SK-N-SH (cell line): ENCODE measurements at places on chromosomes 4 and X.

DNA sequence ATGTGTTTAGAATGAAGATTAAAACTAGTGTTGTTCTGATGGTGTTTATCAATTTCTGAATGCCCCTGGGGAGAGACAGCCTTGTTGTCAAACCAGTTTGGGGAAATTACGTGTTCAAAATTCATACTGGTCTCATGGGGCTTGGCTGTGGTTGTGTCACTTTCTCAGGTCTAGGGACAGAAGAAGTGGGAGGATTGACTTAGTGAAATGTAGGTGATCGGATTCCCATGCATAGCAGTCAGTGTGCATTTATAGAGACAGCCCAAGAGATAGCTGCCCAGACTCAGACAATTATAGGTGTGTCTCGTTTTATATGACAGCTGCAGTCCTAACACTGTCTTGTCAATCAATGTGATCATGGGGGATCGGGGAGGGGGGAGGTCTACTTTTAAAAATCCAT is 94.4 kb upstream of the CLCN4 start:
- DNase-seq: no peak

DNA sequence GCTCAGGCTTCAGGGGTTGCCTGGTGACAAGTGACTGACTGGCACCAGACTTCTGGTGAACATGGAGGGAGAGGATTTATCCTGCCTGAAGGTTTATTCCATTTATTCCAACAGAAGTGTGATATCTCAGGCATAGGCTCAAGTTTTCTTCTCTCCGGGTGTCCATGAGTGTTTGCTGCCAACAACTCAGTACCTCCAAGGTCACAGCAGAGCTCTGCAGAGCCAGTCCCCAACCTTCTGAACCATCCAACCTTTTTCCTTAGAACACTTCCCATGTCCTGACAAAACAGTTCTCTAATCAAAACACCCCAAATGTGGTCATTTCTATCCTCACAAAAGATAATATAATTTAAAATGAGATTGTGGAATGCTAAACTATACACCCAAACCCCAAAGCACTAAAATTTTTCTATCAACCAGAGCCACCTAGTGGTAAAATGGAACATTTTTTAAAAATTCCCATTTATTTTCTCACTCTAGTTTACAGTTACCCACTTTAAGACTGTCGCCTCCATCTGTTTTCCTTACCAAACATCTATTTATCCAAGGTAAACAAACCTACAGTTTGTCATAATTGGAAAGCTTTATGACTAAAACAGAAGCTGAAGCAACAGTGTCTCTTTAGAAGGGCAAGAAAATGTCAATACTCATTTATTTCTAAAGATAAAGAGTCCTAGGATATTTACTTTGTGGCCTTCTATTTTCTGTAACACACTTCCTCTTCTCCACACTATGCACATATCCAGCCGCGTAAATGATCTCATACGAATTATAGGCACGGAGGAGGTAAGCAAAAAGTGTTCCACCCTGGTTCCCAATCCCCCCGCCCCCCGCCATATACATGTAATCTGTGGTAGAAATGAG is 39.5 kb downstream of the TMEM154 start:
- peak; percentile 42 for DNase-seq

DNA sequence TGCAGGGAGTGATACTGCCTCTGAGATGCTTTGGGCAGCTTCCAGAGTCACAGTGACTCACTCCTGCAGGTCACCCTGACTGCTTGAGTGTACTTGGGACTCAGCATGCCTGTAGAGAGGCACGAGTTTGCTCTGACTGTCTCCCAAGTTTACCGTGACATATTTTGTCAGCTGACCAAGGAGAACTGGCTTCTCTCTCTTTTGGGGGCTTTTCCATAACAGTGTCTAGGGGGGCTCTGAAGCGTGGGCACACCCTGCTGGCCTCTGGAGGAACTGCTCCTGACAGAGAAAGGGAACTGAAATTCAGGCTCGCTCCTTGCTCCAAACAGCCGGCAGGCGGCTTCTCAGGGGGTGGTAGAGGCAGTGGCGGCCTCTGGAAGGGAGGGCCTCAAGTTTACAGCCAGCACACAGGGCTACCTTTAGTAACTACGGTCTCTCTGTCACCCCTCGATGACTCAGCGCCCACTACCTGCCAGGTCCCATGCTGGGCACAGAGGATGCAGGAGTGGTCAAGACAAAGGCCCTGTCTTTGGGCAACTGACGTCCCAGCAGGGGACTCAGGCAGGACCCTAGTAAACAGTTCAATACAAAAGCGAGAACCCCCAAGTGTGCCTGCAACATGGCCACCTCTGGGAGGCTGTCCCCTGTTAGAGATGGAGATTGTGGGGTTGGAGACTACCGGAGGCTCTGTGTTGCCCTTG is 17.8 kb downstream of the ZNF185 start:
- peak; percentile 77 for DNase-seq

DNA sequence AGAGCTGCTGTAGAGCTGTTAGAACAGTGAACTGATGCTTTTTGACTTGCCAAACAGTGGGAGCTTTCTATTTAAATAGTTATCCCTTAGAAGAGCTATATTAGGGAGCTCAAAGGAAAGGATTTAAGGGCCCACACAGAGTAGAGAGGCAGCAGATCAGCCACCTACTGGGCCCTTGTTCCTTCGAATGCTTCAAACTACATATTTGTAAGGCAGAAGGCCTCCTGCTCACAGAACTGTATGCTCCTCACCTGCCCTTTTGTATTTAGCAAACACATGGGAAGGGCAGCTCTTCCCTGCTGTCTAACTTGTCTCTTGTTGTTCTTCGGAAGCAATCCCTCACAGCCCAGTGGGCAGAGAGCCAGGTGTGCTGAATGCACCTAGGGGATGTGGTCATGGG is 38.0 kb downstream of the IL1RAPL1 start:
- DNase-seq: no peak

GRCh38 chrX:101078716-101079598 is at the start of gene TMEM35A:
TSS of gene TMEM35A (plus strand) at chrX:101078879. CDS start at chrX:101079003, 124 bp downstream.
- DNase-seq: peak; percentile 54

DNA sequence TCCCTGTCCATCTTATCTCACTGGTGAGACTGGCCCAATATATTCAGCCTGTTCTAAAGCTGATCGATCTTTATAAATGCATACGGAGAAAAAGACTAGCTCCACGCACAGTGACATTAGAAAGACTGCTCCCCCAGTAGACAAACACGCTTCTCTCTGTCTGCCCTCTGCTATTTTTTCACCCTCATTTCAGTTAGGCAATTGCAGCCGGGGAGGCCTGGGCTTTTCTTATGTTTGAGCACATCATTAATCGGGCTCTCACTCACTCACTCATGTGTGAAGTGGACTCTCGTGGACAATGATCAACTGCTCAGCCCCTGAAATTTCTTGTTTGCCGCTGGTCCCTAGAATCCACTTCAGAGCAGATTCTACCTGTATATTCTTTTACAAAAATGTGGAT is 824.7 kb upstream of the TENM3 start:
- DNase-seq: no peak

DNA sequence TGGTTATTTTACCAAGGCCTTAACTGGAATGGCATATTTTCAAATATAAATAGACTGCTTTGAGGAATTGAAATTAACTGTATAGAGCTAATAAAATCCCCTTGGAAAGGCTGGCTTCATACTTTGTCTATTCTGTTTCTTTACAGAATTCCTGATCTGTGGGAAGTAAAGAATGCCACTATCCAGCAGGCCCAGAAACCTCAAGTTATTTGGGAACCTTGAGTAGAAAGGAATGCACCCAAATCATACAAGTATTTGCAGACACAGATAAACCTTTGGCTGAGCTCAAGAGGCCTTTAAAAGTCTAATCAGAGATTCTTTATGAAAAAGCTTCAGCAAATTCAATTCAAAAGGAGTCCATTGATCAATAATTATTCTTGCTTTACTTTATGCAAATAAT is 975.7 kb upstream of the PABPC4L start:
- DNase-seq: no peak

DNA sequence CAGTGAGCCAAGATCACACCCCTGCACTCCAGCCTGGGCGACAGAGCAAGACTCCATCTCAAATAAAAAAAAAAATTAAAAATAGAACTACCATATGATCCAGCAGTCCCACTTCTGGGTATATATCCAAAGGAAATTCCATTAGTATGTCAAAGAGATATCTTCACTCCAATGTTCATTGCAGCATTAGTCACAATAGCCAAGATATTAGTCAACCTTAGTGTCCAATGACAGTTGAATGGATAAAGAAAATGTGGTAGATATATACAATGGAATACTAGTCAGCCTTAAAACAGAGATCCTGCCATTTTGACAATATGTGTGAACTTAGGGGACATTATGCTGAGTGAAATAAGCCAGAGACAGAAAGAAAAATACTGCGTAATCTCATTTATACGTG is 49.4 kb downstream of the C4orf46 start:
- DNase-seq: no peak

DNA sequence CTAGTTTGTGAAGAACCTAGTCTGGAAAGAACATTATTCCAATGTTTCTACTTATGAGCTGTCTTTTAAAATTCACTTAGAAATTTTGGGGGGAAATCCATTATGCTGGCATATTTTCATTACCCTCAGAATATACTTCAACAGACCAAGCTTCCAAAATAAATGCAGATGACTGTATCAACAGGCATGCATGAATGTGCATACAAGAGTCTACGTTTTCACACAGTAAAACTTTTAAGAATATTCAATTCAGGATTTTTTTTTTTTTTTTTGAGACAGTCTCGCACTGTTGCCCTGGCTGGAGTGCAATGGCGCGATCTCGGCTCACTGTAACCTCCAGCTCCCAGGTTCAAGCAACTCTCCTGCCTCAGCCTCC is 49.7 kb downstream of the ABCG2 start:
- DNase-seq: no peak

GRCh38 chr4:153119626-153120025 is 84.6 kb upstream of the TRIM2 start:
- no peak for DNase-seq

DNA sequence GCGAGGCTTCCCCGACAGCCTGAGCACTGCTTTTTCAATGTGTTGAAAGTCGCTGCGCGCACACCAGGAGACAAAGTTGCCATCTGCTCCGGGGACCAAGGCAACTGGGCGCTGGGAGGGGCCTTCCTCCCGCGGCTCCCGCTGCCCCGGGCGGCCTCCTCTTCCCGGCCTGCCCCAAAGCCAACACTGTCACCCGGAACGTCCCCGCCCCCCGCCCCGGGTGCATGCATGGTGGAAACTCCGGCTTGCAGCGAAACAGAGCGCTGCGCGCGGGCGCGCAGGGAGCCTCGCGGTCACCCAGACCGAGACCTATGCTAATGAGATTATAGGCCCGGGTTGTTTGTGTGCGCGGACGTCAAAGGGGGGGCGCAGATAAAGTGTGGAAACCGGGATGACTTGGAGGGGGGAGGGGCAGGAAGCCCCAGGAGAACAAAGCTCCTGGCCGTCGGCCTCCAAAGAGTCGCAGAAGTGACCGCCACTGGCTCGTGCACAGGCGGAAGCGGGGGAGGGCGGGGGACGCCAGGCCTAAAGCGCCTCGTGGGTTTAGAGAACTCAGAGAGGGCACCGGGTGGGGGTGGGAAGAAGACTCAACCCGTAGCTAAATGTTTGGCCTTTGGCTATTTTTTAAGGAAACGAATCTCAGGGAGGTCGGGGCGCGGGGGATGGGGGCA is 88.8 kb downstream of the BCOR start:
- peak; percentile 82 for DNase-seq

- no peak for DNase-seq
Measured at GRCh38 chr4:18162453-18162852, 140.9 kb upstream of the LCORL start.

GRCh38 chr4:38413524-38414341 is 250.3 kb upstream of the KLF3 start:
- DNase-seq: no peak

GRCh38 chr4:138761638-138762220 is 253.9 kb upstream of the NOCT start:
- no peak for DNase-seq

GRCh38 chrX:56615282-56615681 is 51.9 kb downstream of the UBQLN2 start:
- DNase-seq: no peak

DNA sequence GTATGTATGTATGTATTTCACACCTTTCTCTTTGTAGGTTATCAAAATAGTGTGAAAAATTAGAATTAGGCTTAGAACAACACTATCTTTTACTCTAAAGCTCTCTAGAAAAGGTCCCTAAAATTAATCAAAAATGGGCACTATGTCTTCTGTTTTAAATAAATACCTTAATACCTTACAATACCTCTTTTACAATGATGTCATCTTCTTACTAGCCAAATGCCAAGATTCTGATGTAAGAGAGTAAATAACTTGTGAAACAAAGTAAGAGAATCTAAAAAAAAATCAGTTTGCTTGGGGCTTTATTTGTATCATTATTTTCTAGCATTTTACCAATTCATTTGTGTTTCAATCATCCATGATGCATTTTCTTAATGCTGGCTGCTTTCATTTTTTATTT is 402.2 kb upstream of the MAGEB2 start:
- no peak for DNase-seq

DNA sequence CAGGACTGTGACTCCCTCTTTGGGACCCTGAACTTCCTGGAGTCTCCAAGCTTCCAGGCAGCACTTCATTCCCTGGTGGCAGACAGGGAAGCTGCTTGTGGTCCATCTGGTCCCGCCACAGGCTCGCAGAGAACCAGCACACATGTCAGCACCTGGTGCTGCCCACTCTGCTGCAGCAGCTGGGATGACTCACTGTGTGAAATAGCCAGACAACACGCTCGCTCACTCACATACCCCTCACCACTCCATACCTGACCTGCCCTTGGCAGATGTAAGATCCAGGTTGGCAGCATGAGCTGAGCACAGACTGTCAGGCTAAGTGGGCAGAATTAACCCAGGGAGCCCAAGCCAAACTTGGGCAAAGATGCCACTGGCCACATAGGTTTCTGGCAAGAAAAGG is 613.5 kb downstream of the PCDH18 start:
- no peak for DNase-seq

GRCh38 chr4:42397635-42398170 is 415 bp downstream of the SHISA3 start:
- peak; percentile 78 for DNase-seq

DNA sequence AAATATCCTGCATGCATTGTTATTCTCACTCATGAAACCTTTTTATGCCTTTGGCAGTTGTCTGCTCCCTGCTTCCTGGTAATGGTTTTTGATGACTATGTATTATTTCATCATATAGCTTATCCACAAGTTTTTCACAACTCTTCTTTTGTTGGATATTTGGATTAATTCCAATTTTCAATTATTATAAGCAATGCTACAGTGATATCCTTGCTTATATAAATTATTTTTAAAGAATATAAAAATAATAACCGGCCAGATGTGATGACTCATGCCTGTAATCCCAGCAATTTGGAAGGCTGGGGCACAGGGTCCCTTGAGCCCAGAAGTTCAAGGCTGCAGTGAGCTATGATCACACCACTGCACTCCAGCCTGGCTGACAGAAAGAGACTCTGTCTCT is 47.0 kb downstream of the ASIC5 start:
- DNase-seq: no peak
